HFFc6 (cell line): ENCODE measurements at places on chromosomes 3 and 15.
A peak's percentile ranks its signal among the peaks of the same experiment; 100 is the strongest.

DNA sequence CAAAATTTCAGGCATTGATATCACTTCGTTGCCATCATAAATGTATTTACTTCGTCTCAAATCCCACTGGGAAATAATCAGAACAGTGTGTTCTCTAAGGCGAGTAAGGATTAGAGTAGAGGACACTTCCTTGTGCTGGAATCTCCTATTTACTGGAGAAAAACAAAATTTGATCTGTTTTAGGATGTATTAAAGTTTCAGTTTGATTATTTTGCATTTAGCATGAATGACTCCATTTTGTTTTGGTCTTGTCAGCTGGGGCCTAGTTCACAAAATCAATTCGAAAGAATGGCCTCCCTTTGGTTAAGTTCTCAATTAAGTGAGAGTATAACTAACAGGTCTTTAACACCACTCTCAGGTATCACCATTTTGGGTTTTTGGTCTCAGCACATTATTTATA is 11.7 kb upstream of the NOX5 start:
- no peak for DNase-seq

DNA sequence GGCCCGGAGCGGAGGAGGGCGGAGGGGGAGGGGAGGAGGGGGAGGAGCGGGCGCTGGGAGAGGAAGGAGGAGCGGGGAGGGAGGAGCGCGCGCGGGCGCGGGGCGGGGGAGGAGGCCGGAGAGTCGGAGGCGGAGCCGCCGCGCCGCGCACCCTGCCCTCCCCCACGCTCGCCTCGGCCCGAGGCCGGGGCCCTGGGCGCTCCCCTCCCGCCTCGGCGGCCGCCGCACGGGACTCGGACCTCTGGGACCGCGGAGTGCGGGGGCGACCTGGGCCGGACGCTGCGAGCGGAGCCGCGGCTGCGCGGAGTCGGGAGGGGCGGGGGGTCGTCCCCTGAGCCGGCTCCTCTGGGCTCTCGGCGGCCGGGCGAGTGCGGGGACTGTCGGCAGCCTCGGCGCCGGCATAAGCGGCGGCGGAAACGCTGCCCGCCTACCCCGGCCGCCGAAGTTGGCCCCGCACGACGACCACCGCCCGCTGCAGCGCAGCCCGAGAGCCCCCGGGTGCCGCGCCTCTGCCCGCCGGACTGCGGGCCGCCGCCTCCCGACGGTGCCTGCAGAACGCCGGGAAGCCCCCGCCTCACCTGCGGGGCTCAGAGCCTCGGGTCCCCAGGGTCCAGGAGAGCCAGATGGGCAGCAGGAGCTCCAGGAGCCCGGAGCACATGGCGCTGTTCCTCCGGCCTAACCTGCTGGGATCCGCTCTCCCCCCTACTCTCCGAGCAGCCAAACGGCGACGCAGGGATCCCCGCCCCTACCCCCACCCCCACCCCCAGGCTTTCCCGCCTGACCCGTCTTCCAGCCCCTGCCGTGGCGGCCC is 406 bp upstream of the GABRB3 start:
- DNase-seq = no peak

- DNase-seq = no peak
Measured at GRCh38 chr15:53346583-53346982, 412.9 kb downstream of the WDR72 start.

GRCh38 chr3:187954873-187955586 is 198.9 kb upstream of the LPP start:
- DNase-seq = peak; percentile 90

- no peak for DNase-seq
Measured at GRCh38 chr3:5056111-5056391, 66.0 kb upstream of the ARL8B start.

DNA sequence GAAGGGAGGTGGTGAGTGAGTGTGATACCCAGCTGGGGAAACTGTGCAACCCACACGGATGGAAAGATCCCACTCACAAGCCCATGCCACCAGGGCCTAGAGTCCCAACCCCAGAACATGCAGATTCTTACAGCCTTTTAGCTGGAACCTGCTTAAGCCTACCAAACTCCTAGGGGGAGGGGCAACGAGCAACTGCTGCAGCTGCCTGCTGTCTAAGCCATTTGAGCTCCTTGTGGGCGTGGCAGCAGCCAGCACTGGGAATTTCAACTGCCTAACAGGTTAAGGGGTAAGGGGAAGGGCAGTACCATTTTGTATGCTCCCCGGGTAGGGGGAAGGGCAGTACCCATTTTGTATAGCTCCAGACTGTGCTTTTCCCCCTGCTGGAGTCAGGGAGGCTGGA is 673.2 kb upstream of the BCHE start:
- no peak for DNase-seq

DNA sequence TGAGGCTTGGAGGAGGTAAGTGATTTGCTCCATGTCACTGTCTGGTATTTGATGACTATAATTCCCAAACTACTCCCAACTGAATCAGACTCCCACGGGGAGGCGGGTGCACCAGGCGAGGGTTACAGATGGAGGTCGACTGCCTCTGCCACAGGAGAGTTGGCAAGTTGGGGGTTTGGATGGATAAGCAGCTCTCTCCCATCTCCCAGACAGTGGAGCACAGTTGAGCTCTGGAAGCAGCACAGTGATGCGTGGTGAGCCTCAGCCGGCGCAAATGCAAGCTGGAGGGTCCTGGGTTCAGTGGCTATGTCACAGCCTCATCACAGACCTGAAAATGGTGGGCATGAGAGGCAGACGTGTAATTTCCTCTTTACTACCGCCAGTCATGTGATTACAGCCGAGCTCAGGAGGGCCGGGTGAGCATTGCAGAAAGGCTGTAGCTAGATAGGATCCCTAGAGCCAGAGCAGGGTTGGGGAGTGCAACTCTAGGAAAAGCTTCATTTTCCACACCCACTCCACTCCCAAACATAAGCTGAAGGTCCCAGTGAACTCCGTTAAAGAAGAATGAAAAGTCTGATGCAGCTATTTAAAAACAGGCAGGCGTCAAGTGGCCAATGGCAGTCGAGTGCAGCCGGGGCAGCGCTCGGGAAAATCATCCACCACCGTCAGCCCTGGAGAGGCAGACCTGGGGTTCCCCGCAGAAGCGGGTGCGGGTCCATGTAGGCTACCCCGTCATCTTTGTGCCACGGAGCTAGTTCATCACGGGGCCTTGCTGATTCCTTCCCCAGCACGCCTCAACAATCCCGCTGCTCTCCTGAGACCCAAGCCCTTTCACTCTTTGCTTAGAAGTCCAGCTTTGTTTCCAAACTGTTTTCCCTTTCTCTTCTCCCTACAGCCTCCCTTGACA is 33.3 kb upstream of the VPS8 start:
- no peak for DNase-seq

- DNase-seq = no peak
Measured at GRCh38 chr3:186526256-186526606, 17.9 kb downstream of the CRYGS start.
